ENCODE measurements at places on chromosomes 4 and X.
A peak's percentile ranks its signal among the peaks of the same experiment; 100 is the strongest.

- no peak for DNase-seq
These were observed 114.8 kb downstream of the REELD1 start for GRCh38 chr4:146329050-146329716.

DNA sequence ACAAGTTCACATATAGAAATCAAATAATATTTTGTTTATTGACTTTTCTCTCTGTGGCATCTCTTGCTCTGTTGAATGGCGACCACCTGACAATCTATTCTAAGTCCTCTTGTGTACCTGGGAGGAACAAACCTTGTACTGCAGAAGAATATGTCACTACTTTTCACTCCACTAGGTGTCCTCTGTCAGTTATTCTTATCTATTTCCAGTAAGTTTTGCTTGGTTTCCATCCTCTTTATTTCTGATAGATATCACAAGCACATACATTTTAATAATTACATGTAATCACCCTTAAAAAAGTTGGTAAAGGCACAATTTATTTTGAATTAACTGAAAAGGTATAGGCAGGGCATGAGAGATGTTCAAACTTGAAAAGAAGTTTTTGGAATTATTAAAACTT is 238.4 kb downstream of the SNCA start:
- no peak for DNase-seq

- no peak for DNase-seq
These were observed 114.7 kb downstream of the MXRA5 start for GRCh38 chrX:3231766-3232165.

DNA sequence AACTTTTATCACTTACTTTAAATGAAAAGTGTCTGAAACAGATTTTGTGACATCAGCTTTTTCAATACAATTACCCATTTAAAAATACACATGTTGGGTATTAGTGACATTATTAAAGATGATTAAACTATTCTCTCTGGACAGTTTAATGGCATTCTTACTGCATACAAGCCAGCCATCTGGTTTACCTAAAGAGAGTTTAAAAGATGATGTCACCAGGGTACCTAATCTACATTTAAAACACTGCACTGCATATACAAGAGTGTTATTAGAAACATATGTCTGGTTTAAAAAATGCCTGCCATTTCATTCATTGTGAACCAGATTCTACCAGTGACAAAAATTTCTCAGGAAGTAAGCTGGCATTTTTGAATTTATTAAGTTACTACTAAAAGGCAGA is 919.1 kb downstream of the ADGRL3 start:
- no peak for DNase-seq

DNA sequence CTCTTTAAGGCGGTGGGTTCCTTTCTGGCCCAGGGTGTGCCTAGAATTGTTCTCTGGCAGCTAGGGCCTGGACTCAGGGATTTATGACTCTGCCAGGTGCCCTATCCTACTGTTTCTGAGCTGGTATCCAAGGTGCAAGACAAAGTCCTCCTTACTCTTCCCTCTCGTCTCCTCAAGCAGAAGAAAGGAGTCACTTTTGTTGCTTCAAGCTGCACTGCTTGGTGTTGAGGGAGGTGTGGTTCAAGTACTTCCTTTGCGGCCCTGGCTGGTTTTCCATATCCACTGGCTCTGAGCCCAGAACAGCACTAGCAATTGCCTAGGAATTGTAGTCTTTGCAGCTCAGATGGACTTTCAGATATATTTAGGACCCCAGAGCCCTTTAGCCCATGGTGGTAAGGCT is 39.3 kb downstream of the RTL3 start:
- no peak for DNase-seq

- no peak for DNase-seq
These were observed 184.5 kb downstream of the SPRY1 start for GRCh38 chr4:123580981-123581664.

DNA sequence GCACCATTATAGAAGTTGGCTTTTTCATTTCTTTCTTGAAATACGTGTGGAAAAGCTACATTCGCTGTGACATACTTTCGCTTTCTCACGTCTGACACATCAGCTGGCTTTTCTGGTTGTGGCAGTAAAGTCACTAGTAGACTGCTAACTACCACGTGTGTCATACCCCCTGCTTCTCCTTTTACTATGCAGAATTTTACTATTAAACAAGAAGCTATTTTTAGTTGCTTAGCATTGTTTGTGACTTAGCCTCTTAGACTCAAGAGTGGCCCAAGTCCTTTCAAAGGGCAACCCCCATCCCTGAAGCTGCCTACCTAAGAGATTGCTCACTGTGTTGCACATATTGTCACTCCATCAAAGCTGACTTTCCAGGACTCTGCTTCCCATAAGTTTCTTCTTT is 2.1 kb upstream of the IL2 start:
- no peak for DNase-seq

- no peak for DNase-seq
These were observed 79.7 kb downstream of the BCOR start for GRCh38 chrX:40018041-40018440.

GRCh38 chr4:39025552-39026085 is 6.6 kb downstream of the TMEM156 start:
- no peak for DNase-seq

DNA sequence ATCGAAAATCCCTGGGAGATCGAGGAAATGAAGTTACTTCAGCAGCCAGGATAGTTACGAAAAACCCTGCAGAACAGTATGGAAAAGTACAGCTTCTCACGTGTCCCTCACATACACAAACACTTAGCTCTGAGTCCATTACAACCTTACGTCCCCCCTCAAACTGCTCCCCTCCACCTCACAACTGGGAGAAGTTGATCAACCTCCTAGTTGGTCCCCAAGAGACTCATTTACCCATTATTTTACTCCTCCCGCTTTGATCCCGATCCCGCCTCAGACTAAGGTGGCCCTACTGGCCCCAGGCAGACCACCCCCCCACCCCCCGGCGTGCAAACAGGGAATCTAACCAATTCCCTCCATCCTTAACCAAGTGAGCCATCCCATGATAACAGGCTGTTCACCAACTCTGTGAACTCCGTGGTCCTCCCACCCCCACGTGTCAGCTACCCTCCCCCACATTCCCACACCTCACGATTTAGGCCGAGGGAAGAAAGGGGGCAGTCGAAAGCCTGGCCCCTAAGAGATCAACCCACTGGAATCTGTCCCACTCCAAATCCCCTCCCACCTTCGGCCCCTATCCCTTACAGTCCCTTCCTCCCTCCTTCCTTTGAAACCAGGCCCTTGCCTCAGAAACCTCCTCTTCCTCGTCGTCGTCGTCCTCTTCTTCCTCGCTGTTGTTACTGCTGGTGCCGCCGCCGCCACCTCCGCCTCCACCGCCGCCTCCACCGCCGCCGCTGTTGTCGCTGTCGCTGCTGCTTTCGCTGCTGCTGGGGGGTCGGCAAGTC is 755 bp downstream of the ANKRD17 start:
- peak; percentile 48 for DNase-seq

DNA sequence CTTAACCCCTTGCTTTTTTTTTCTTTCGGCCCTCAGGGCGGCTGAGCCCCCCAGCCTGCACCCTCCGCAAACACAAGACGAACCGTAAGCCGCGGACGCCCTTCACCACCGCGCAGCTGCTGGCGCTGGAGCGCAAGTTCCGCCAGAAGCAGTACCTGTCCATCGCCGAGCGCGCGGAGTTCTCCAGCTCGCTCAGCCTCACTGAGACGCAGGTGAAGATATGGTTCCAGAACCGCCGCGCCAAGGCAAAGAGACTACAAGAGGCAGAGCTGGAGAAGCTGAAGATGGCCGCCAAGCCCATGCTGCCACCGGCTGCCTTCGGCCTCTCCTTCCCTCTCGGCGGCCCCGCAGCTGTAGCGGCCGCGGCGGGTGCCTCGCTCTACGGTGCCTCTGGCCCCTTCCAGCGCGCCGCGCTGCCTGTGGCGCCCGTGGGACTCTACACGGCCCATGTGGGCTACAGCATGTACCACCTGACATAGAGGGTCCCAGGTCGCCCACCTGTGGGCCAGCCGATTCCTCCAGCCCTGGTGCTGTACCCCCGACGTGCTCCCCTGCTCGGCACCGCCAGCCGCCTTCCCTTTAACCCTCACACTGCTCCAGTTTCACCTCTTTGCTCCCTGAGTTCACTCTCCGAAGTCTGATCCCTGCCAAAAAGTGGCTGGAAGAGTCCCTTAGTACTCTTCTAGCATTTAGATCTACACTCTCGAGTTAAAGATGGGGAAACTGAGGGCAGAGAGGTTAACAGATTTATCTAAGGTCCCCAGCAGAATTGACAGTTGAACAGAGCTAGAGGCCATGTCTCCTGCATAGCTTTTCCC is 3.4 kb downstream of the MSX1 start:
- no peak for DNase-seq

DNA sequence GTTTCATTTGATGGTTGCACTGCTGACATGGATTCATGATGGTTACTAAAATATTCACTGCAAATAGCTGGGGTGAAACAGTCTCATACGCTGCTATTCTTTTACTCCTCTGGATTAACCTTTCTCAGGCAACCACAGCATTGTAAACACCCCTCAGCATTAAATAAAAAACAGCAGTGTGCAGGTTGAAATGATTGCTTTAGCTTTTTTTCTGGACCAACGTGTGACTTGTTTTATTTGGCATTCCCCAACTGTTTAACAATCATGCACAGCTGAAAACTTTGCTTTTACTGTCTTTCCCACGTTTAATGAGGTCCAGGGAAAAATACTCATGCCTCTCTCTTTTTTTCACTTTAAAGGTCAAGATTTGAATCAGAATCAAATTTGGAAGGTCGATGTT is 490.8 kb downstream of the RAPGEF2 start:
- DNase-seq: no peak

GRCh38 chrX:28329156-28329555 is 258.1 kb upstream of the IL1RAPL1 start:
- no peak for DNase-seq

GRCh38 chr4:55830716-55831115 is 11.1 kb downstream of the EXOC1L start:
- DNase-seq: no peak

GRCh38 chr4:44679060-44679459 is 840 bp downstream of the GUF1 start:
- no peak for DNase-seq

DNA sequence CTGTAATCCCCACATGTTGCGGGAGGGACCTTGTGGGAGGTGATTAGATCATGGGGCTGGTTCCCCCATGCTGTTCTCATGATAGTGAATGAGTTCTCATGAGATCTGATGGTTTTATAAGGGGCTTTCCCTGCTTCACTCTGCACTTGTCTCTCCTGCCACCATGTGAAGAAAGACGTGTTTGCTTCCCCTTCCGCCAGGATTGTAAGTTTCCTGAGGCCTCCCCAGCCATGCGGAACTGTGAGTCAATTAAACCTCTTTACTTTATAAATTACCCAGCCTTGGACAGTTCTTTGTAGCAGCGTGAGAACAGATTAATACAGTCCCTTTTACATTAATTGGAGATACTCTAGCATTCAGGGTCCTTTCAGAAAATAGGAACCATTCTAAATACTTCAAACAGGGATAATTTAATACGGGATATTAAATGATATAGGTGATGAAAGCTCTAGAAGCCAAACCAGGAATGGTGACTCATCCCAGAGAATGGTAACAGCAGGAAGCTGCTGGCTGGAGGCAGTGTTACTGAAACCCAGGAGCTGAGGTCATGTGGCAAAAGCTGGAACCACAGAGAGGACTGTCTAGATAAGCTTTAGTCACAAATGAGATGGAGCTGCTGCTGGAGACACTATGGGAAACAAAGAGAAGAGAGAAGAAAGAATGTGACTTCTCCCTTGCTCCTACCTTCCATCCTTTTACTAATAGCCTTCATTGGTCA is 57.3 kb downstream of the GSTCD start:
- no peak for DNase-seq

- no peak for DNase-seq
These were observed 6.7 kb downstream of the NRK start for GRCh38 chrX:105829011-105829410.

DNA sequence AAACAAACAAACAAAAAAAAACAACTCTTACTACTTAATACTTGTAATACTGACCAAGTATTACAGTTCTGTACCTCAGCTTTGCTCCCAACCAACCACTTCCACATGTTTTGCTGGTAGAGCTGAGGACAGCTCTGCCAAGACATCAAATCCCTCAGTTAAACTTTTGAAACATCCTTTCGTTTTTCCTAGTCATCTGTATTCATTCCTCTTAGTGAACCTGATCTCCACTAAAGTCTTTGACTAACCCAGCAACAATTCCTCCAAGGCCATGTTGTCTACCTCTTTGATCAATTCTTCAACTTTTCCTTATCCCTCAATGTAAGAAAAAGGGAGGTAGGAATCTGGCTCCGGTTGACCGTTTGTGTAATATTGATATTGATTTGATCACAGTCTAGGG is 247.5 kb downstream of the ARHGAP24 start:
- DNase-seq: no peak

DNA sequence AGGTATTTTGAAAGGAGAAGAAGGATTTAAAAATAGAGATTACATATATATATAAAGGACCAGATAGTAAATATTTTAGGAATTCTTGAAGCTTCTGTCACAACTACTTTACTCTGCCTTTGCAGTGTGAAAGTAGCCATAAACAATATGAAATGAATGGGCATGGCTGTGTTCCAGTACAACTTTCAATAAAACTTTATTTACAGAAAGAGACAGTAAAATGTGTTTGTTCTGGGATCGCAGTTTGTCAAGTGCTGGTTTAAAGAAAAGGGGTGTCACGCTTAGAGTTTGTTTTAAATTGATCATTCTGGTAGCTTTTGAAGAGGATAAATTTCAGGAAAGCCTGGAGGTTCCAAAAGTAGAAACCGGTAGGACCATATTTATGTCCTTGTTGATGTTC is 176.1 kb upstream of the HS3ST1 start:
- no peak for DNase-seq

GRCh38 chrX:103220511-103221323 is 5.8 kb downstream of the BEX4 start:
- no peak for DNase-seq

DNA sequence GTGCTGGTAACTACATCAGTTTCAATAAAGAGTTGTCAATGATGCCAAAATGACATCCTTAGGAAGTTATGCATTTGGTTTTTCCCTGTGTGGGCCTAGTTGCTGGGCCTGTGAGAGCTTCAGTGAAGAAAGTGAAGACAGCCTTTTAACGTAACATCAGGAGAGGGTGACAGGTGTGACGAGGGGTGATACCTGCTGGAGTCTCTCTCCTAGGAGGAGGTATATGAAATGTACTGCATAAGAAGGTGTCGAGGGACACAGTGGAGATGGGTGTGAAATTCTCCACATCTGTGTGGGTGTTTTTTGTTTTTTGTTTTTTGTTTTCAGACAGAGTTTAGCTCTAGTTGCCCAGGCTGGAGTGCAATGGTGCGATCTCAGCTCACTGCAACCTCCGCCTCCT is 49.2 kb downstream of the EVC start:
- DNase-seq: no peak

- no peak for DNase-seq
These were observed 120.0 kb downstream of the RAB28 start for GRCh38 chr4:13364172-13364571.

Data from ovary (tissue), 10 donors.